ENCODE measurements at places on chromosomes 7 and 10.

DNA sequence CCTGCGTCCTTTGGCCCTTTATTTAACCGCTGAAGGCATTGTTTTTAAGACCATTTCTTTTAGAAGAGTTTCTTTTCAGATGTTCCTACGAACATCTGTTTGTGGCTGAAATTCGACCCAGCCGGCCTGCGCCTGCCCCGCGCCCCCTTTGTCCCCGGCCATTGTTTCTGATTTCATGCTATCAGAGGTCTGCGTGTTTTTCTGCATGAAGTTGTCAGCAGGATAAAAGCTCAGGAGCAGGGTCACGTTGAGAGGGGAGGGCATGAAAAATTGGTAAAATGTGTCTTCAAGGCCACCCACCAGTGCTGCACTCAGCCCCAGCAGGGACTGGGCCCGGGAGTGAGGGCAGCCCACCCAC, 43.1 kb downstream of the NKX6-2 start:
- DNase-seq, result no peak

GRCh38 chr7:147912291-147912690, 678.3 kb upstream of the C7orf33 start:
- no peak for DNase-seq

- DNase-seq, result peak; percentile 4
Measured at GRCh38 chr10:83991986-83992753, 147.1 kb upstream of the GHITM start.

- no peak for DNase-seq
Measured at GRCh38 chr7:21336743-21337142, 91.1 kb upstream of the SP4 start.

DNA sequence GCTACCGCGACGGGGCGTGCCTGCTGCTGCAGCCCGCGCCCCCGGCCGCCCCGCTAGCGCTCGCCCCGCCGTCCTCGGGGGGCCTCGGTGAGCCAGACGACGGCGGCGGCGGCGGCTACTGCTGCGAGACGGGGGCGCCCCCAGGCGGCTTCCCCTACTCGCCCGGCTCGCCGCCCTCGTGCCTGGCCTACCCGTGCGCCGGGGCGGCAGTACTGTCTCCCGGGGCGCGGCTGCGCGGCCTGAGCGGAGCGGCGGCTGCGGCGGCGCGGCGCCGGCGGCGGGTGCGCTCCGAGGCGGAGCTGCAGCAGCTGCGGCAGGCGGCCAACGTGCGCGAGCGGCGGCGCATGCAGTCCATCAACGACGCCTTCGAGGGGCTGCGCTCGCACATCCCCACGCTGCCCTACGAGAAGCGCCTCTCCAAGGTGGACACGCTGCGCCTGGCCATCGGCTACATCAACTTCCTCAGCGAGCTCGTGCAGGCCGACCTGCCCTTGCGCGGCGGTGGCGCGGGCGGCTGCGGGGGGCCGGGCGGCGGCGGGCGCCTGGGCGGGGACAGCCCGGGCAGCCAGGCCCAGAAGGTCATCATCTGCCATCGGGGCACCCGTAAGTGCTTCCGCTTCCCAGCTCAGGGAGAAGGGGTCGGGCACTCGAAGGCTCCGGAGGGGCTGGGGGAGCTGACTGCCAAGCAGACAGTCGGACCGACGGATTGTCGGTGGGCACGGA, 761 bp downstream of the PTF1A start:
- no peak for DNase-seq

- DNase-seq, result no peak
Measured at GRCh38 chr10:130814610-130815009, 496.9 kb downstream of the TCERG1L start.

- DNase-seq, result no peak
Measured at GRCh38 chr10:110115784-110116520, 91.5 kb upstream of the MXI1 start.

- DNase-seq, result no peak
Measured at GRCh38 chr10:82674036-82674435, 799.0 kb downstream of the NRG3 start.

GRCh38 chr7:124550036-124550435, 215.6 kb downstream of the GPR37 start:
- DNase-seq, result peak; percentile 45

GRCh38 chr10:127243490-127244272, 47.3 kb upstream of the INSYN2A start:
- DNase-seq, result peak; percentile 49

GRCh38 chr10:77284797-77285196, 352.8 kb downstream of the KCNMA1 start:
- no peak for DNase-seq

DNA sequence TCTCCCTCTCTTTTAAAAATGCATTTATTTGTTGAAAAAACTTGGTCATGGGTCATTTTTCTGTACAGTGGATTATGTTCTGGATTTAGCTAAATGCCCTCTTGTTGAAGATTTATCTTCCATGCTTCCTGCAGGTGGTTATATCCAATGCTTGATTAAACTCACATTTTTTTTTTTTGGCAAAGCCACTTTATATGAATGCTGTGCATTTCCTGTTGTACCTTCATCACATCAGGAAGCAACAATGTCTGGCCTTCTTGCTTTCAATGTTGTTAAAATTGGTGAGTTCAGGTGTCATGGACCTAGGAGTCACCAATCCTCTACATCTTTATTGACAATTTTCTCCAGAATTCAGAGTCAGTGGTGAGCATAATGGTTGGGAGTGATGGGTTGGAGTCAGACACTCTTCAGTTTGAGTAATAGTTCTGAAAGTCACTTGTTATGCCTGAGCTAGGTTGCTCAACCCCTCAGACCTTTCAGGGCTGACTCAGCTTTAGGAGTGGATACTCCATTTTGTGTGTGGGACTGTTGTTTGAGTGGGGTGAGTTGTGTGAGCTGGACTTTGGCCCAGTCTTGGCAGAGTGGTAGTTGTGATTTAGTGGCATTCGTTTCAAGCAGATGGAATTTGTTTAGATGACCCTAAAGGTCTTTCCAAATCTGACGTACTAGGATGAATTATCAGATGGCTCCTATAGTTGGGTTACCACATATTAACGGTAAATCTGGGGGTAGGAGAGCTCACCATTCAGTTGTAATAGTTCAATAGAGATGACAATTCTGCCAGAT, 213.5 kb upstream of the ZNF32 start:
- DNase-seq, result peak; percentile 94

DNA sequence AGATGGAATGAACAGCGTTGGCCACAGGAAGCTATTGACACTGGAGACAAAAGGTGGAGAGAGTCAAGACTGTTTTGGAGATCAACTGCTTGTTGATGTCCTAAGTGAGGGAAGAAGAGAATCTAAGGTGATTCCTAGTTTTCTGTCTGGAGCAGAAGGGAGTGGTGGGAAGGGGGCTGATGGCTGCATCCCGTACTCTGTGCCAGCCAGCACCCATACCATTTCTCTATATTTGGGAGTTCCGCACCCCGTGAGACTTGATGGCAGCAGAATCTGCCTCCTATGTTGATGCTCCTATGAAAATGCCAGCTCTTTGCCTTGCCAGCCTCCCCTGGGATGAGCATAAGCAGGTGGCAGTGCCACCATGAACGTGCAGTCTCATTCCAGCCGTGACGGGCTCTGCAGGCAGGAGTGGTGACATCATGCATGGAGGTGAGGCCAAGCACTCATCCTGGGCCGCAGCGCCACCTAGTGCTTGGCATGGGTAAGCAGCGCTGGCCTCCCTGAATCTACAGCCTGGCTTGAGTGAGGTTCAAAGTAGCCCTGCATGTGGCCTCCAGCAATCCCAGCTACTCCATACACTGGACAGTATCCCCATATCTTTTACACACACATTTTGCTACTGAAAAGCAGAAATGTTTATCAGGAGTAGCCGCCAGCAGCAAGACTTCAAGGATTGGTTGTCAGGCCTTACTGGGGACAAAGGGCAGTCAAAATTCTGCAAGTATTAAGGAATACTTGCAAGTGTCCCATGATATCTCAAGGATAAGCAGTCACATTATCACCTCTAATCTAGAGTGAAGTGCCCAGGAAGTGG, 43.0 kb downstream of the PODXL start:
- peak; percentile 81 for DNase-seq

GRCh38 chr7:100583132-100584053, 2.5 kb downstream of the LRCH4 start:
- peak; percentile 77 for DNase-seq

DNA sequence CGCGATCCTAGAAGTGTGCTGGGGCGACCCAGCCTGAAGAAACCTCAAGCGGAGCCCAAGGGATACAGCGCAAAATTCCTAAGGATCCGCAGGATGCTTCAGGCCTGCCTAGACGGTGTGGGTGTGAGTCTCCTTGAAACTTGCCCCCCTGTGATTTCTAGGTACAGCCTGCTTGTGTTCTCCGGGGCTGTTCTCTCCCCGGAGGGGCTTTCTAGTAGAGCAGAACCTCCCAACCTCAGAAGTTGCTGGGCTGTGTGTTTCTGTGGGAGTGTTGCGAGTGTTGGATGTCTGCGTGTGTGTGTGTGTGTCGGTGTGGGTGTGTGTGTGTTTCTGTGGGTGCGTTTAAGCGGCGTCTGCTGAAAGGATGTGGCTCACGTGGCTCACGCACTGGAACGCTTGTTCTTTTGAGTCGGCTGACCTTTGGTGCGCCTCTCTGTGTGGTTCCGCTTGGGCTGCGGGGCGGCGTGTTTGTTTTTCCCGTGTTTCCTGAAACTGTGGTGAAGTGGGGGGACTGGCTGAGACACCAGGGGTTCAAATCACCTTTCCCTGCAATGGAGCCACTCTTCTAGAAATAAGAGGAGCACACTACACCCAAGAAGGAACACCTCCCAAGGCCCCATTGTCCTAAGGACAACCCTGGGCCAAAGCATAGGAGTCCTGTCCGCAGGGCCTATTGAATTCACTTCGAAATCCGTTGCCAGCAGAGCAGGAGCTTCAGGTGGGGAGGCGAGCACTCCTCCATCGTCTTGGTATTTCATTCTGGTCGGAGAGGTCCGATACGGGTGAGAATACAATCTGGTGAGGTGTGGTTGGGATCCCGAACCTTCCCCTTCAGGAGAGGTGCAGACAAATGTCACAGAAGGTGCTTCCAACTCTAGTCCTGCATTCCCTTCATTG, 25.1 kb upstream of the ZNF273 start:
- DNase-seq, result no peak

DNA sequence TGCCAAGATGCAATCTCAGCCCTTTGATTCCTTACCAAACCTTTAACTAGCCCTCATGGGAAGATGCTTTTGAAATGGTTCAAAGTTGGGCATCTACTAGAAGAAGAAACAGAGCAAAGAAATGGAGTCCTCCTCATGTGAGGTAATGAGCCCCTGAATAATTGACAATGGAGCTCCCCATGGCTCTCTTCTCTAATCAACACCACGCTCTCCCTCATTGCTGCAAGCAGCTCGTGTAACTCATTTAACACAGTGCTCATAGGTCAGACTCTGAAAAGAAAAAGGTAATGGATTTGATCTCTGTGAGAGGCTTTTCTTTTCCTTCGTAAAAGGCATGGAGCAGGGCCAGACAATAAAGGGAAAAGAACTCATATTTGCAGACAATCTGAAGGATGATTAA, 312.8 kb downstream of the PHTF2 start:
- DNase-seq, result no peak

Measured in fibroblast of villous mesenchyme (primary cell).